ENCODE measurements at places on chromosomes 4 and X.

GRCh38 chrX:130994671-130995070, 63.5 kb upstream of the ARHGAP36 start:
- DNase-seq: no peak

GRCh38 chr4:34046580-34046979, 2197.7 kb downstream of the ARAP2 start:
- DNase-seq: no peak

- DNase-seq: no peak
Measured at GRCh38 chr4:2936773-2937145, 26.4 kb downstream of the NOP14 start.

- DNase-seq: no peak
Measured at GRCh38 chr4:44988011-44988410, 261.7 kb upstream of the GNPDA2 start.

- no peak for DNase-seq
Measured at GRCh38 chr4:89922848-89923416, 28.3 kb downstream of the MMRN1 start.

- DNase-seq: no peak
Measured at GRCh38 chr4:95643627-95644026, 94.9 kb upstream of the UNC5C start.

GRCh38 chr4:98641376-98641775, 17.0 kb downstream of the TSPAN5 start:
- no peak for DNase-seq

GRCh38 chrX:76279007-76279406, 106.1 kb downstream of the PBDC1 start:
- DNase-seq: no peak

- DNase-seq: no peak
Measured at GRCh38 chrX:8284131-8284530, 113.1 kb upstream of the VCX2 start.

DNA sequence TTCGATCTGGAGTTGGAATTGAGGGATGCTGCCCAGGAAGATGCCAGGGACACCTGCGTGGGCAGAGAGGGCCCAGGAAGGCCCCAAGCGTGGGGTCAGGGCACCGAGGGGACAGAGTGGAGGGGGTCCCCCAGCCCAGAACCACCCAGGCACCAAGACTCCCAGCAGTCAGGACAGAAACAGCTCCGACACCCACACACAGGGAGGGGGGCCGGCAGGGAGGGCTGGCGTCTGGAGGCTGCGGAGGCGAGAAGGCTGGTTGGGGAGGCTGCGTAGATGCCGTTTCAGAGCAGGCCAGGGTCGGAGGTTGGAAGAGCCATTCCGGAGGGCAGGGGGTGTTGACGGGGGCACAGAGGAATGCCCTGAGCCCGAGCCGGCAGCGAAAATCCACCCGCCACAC, 23.6 kb downstream of the ATP5ME start:
- no peak for DNase-seq

DNA sequence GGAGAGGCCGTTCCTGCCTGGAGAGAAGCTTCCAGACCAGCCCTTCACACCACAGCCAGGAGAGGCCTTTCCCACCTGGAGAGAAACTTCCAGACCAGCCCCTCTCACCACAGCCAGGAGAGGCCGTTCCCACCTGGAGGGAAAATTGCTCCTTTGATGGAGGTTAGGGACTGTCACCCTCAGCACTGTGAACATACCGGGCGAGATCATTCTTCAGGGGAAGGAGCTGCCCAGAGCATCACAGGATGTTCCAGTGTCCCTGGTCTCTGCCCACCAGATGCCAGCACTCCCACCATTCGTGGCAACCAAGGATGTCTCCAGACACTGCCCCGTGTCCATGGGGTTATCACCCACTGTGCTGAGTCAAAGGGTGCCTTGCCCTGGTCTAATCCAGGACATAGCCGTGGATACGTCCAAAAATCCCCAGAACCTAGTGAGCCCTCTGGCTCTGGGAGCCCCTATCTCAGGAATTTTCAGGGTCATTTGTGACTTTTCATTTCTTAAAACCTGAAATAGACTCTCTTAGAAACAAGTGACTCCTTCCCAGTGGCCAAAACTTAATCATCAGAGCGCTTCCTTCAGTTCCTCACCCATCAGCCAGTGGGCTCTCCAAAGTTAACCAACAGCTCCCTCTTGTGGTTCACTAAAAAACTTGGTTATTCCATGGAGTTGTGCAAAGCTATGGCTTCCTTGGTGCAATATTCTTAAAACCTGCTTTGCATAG, 80.2 kb downstream of the CRMP1 start:
- DNase-seq: no peak

DNA sequence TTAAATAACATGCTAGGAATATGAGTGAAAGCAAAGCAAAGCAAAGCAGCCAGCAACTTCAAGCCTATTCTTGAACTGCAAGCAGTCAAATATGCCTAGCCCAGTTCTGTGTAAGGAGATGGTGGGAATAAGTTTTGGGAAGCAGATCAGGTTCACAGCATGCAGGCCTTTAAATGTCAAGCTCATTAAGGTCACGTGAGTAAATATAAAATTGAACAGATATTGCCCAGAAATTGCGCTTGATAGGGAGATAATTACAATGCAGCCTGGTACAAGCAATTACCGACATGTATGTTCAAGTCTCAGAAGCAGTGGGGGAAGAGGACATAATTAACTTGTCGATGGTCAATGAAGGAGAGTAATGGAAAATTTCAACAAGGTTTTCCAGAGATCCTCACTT, 6.0 kb downstream of the GNPDA2 start:
- no peak for DNase-seq

- no peak for DNase-seq
Measured at GRCh38 chrX:22742174-22742573, 257.6 kb upstream of the DDX53 start.

GRCh38 chr4:101370663-101371210, 23.4 kb upstream of the PPP3CA start:
- DNase-seq: no peak

GRCh38 chrX:98939456-98939855, 1470.6 kb downstream of the PCDH19 start:
- no peak for DNase-seq

DNA sequence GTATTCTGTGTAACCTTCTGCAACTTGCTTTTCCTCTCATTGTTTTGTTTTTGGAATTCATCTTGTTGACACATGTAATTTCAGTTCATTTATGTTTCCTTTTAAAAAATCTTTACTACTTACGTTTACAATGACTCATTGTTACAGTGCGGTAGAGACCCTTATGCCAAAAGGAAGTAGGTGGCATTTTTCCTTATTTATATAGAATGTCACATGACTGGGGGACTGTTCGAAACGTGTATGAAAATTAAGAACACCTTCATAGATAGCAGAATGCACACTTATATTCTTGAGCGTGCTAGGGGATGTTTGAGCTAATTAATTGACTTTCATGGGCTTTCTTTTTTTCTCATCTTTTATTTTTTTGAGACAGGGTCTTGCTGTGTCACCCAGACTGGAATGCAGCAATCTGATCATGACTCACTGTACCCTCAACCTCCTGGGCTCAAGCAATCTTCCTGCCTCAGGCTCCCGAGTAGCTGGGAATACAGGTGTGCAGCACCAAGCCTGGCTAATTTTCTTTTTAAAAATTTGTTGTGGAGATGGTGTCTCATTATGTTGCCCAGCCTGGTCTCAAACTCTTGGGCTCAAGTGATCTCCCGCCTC, 7.3 kb downstream of the REPS2 start:
- no peak for DNase-seq

DNA sequence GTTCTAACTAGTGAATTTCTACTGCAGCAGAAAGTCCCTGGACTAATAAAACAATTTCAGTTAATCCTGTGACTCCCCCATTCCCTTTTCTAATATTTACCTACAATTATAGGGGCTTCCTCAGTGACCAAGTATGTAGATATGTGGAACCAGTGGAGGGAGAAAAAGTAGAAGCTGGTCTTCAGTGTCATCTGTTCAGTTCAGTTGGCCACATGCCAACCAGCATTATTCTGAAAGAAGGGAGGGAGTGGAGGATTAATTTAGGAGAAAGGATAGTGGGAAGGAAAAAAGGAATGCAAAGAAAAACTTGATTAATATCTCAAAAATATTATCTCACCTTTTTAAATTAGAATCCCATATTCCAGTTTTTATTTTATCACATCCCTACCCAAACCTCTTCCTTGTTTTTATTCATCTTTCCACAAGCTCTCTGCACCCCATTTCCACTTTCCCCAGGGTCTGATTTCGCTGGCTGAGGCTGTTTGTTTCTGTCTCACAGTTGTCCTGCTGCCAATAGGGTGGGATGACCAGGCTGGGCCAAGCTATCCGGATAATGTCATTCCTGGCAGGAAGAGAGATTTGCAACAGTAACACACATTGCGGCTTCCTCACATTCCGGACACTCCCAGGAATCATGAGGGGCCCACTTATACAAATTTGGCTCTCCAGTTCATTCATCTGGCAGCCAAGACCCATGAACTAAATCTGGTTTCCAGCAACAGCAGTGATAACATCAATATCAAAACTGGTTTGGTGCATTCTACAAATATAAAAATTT, 24.6 kb upstream of the ANTXR2 start:
- no peak for DNase-seq

GRCh38 chrX:140744085-140744484, 34.5 kb downstream of the LINC00632 start:
- DNase-seq: no peak

- no peak for DNase-seq
Measured at GRCh38 chr4:13543839-13544605, at the start of gene NKX3-2. NKX3-2 (minus strand) TSS chr4:13544508; CDS start chr4:13544414, 94 bp downstream.

DNA sequence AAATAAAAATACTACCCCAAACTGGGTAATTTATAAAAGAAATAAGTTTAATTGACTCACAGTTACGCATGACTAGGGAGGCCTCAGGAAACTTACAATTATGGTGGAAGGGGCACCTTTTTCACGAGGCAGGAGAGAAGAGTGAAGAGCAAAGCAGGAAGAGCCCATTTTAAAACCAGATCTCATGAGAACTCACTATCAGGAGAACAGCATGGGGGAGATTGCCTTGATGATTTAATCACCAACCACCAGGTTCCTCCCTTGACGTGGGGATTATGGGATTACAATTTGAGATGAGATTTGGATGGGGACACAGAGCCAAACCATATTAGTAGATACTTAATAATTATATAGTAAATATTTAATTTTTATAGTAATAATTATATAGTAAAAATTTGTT, 10.1 kb downstream of the CISD2 start:
- DNase-seq: no peak

DNA sequence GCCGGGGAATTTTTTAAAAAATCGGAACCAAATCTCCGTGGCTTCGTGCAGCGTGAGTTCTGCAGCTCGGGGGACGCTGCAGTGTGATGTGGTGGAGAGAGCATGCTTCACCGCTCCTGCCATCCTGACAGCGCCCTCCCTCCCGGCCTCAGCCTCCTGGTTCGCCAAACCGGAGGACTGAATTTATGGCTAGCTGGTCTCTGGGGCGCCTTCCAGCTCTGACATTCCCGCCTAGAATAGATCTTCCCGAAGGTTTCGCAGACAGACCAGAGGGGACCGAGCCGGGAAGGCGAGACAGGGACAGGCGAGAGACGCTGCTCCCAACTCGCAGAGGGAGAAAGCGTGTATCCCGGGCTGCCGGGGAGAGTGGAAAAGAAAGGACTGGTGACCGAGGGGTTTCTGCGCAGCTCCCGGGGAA, 25.9 kb downstream of the HOPX start:
- DNase-seq: no peak

GRCh38 chr4:14644580-14645282, 357.6 kb upstream of the CPEB2 start:
- DNase-seq: no peak

DNA sequence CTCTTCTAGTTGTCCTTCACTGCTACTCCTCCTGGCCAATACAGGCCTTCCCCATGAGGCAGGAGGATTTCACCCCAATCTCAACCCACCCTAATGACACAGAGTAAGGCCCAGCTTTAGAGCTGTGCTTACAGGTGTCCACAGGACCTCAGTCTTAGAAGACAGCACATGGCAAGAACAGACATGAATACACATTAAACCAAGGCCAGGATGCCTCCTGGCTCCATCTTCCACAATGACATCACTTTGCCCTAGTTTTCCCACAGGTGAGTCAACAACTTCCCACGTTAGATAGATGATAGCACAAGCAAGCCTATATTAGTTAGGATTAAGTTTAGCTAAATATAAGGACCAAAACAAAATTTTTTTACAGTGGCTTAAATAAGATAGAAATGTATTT, 63.8 kb upstream of the NOCT start:
- DNase-seq: no peak

- DNase-seq: no peak
Measured at GRCh38 chr4:83489711-83490326, 4.9 kb upstream of the ABRAXAS1 start.

GRCh38 chr4:174512745-174513144, 9.5 kb downstream of the HPGD start:
- no peak for DNase-seq

- DNase-seq: no peak
Measured at GRCh38 chrX:66410806-66411205, 228.1 kb downstream of the EDA2R start.

DNA sequence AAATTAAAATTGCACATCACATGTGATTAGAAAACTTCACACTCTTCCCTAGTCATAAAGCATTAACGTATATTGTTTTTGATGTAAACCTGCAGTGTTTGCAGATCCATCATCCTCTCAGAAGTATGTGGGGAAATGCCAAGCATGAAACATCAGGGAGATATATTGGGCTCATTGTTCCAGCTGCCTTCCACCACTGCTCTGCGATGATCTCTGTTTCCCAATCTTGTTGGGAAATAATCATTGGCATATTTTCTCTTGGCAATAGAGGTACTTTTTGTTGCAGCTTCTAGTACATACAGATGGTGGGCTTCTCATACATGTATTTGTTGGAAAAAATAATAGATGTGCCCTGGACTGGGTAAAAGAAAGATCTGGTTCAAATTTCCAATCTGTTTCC, 466.3 kb upstream of the HS3ST1 start:
- DNase-seq: no peak

DNA sequence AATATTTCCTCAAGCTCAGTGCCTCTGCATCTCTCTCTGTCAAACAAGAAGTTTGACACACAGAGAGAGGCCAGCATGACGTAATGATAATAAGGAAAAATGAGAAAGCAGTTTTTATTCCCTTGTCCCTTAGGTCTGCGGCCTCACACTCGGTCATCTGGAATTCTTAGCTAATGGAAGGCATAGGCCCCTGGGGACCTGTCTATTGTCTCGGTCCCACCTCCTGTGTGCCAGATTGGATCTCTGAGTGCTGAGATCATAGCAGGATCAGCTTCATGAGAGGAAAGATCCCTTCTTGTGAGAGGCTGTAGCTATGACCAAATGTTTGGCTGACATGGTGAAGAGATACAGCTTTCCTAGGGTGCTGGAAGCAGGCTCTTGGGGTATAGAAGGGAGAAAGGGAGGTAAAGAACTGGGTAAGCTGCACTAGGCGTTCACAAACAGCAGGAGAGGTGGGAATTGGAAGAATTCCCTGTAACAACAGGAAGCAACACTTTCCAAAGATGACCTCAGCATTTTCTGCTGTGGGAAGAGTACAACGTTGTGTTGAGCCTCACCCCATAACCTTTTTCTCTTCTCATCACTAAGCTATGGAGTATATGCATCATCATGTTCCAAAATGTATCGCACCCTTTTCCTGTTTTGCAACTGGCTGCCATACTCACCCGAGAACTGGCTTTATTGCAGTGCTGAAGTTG, 20.2 kb downstream of the TMEM31 start:
- DNase-seq: no peak

All from central memory CD8-positive, alpha-beta T cell (primary cell).